ENCODE measurements at places on chromosomes 1 and 21.

DNA sequence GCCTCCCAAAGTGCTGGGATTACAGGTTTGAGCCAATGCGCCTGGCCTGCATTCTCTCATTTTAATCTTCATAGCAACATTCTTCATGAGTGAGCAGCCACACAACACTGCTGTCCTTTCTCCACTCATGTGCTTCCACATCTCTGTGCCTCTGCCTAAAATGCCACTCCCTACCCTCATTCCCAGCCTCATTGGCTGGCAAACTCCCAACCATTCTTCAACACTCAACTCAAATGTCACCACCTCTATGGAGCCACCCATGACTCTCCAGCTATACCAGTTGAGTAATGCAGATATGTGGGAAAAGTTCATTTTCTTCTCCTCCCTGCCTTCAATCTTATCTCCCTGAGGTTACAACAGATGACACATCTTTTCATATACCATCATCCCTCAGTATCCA lies 53.9 kb upstream of the ZC3H12A start:
- no peak for DNase-seq

- DNase-seq, result peak; percentile 88
Observed at GRCh38 chr1:203673550-203674411, 47.1 kb downstream of the ATP2B4 start.

DNA sequence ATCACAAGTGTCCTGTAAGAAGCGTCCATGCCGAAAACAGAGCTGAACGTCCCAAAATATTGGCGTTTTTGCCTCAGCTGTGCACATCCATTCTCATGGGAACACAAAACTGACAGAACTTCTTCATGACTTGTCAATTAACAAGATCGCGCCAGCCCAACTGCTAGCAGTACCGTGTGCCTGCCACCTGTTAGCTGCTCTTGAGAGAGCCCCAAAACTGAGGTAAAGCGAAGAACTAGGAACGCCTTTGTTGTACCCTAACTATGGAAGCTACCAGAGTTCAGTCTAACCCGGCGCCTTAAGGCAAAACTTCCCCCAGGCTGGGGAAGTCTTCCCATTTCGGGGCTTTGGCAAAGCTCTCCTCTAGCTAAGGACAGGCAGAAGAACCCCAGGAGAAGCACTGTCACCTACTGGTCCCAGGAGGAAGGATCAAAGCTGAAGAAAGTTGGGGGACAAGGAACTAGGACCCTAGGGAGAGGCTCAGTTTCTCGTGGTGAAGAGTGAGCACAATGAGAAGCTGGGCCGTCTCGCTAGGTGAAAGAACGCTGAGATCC lies 719 bp downstream of the EYA3 start:
- DNase-seq, result no peak

GRCh38 chr1:230280054-230280795 lies 145.9 kb downstream of the PGBD5 start:
- DNase-seq, result no peak

GRCh38 chr1:186519982-186520381 lies 59.1 kb upstream of the PDC start:
- no peak for DNase-seq

- no peak for DNase-seq
Observed at GRCh38 chr1:202691816-202692215, 18.4 kb downstream of the SYT2 start.

DNA sequence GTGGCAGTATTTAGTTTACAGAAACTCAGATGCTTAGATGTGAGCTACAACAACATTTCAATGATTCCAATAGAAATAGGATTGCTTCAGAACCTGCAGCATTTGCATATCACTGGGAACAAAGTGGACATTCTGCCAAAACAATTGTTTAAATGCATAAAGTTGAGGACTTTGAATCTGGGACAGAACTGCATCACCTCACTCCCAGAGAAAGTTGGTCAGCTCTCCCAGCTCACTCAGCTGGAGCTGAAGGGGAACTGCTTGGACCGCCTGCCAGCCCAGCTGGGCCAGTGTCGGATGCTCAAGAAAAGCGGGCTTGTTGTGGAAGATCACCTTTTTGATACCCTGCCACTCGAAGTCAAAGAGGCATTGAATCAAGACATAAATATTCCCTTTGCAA lies 59.7 kb upstream of the ZNF326 start:
- peak; percentile 32 for DNase-seq

- DNase-seq, result no peak
Observed at GRCh38 chr1:1198423-1199140, 7.8 kb downstream of the TNFRSF18 start.

DNA sequence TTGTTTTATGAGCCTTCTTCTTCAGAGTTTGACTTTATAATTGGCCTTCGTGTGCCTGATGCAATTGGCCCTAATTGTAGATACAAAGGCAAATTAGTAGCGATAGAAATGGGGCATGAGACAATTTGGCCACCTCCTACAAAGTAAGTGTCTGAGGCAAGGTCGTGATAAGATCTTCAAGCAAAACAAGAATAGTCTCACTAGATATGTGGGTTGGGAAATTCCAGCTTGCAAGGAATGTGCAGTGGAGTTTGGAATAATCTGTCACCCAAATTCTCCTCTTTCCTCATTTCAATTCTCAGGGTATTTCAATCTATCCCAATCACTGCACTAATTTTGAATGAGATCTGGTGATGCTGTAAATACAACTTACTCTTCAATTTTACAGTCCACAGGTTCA lies 11.4 kb upstream of the TSNAX start:
- no peak for DNase-seq

GRCh38 chr1:54794451-54795355 lies 6.4 kb downstream of the TTC22 start:
- DNase-seq, result no peak

- peak; percentile 21 for DNase-seq
Observed at GRCh38 chr1:215569986-215570824, 3.1 kb downstream of the KCTD3 start.

GRCh38 chr1:177162243-177162642 lies 2.3 kb downstream of the ASTN1 start:
- DNase-seq, result no peak

DNA sequence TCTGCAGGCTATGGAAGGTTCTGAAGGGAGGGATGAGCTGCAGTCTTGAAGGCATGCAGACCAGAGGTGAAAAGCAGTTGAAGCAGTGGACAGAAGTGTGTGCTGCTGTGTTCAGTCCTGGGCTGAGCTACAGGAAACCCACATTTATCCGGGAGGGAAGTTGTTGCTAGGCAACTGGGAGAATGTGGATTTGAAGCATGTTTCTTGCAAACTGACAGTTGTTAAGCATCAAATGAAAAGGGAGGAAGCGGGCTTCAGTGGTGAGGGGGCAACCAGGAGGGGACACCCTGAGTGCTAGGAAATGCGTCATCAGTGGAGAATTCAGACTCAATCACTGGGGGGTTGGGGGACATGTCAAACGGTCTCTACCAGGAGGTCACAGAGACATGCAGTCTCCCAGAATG lies 28.7 kb downstream of the ABCA4 start:
- DNase-seq, result peak; percentile 81

GRCh38 chr1:241286486-241286885 lies 70.5 kb downstream of the RGS7 start:
- no peak for DNase-seq

DNA sequence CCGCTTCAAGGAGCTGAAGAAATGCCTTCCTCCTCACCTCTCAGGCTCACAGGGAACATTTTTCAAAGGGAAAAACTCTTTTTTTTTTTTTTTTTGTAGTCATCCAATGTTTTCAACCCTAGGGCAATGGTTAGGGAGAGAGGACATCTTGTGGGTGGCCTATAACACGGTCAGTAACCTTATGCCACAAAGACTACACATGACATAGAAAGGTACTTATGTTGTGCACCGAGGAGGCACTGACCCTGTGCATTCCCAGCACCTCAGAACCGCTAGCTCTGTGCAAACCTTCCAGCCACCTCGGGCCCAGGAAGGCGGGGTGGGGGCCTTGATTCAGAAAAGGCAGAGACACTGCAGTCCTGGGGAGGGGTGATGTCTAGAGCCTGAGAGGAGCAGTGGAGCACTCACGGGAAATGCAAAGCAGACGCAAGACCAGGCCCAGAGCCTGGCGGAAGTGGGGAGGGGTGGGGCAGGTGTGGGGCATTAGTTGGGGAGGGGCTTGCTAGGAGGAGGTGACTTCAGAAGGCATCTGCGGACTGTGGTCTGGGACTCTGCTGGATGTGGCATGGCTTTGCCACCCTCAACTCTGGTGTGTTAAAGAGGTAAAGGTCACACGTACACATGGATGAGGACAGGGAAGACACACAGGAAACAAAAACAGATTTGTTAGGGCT lies 68.6 kb downstream of the MDM4 start:
- DNase-seq, result no peak

DNA sequence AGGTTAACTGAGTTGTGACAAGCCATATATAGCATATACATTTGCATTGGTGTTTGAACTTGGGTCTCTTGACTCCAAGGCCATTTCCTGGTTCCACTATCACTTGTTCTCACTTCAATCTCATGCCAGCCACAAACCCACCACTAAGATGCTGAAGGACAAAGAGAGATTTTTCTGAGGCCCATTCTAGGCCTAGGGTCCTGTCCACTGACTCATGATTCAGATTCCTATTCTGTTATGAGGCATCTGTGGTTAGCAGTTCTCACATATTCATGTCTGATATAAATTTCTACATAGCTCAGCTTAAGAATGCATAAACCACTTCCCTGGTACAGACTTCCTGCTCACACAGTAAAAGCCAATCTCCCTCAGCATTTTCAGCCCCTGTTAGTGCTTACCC lies 326.1 kb upstream of the BEND5 start:
- peak; percentile 91 for DNase-seq

GRCh38 chr21:43361127-43361492 lies 65.8 kb downstream of the SIK1 start:
- no peak for DNase-seq

GRCh38 chr1:46489638-46490405 lies at the start of gene DMBX1:
Gene DMBX1 (plus strand): TSS chr1:46489836. CDS start chr1:46507011, 17,175 bp downstream.
- peak; percentile 50 for DNase-seq

GRCh38 chr1:98045211-98045766 lies 124.5 kb upstream of the DPYD start:
- peak; percentile 81 for DNase-seq

- no peak for DNase-seq
Observed at GRCh38 chr1:57761628-57762027, 337.8 kb upstream of the DAB1 start.

DNA sequence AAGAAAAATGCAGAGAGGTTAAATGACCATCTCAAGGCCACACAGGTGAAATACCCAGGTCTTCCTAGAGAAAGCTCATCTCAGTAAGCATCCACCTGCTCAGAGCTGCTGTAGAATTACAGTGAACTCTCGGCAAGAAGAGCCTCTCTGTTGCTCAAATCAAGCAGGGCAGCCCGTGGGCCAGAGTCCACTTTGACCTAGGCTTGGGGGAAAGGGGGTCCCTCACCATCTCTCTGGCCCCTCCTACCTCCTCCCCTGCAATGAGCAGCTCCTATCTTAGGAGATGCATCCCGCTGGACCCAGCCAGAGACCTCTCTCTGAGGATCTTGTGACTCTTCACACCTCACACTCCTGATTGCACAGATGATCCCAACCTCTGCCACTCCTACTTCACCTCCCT lies 364.7 kb downstream of the PTPRU start:
- DNase-seq, result no peak

- peak; percentile 96 for DNase-seq
Observed at GRCh38 chr1:205313563-205314308, 7.8 kb downstream of the NUAK2 start.

DNA sequence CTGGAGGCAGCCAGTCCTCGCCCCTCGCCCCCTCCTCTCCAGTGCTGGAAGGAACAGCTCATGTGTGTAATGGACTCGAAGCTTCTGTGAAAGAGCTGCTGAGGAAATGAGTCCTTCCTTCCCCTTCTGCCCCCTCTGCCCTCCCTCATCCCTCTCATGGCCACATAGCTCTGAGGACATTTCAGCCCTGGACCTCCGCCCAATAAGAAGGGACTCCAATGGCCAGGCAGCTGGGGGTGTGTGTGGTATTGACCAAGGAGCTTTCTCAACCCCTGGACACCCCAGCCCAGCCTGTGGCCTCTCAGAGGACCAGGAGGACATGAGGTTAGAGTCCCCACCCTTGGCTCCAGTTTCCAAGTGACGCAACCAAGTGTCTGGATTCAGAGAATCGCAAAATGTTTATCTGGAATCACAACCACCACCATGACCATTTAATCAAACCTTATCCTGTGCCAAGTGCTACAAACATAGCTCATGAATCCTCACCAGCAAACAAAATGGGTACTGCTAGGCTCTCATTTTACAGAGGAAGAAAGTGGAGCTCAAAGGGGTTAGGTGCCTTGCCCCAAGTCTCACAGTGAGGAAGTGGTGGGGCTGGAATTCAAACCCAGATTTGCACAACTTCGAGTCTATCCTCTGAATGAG lies 47.8 kb upstream of the ECE1 start:
- no peak for DNase-seq

DNA sequence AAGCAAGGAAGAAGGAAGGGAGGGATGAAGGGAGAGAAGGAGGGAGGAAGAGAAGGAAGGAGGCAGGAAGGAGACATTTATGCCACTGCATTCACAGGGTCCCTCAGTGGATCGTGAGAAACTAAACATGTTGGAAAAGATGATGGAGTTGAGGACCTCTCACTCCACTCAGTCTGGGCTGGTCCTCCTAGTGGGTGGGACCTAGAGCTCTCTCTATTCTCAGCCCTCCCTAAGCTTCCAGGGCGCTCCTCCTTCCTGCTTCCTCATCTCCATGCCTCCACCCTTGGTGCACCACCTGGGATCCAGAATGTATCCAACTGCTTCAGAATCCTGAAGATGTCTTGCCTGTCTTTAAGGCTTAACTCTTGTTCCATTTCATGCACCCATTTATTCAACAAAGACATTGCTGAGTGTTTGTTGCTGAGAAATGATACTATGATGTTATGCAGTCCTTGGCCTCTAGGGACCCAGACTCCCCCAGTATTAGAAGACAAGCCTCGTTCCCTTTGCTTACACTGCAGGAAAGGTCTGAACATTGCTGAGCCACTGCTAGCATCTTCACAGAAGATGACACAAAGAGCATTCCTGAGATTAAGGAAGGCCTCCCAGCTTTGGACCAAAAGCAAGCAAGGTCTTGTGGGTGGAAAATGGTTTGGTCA lies 88.5 kb downstream of the BEND5 start:
- no peak for DNase-seq

DNA sequence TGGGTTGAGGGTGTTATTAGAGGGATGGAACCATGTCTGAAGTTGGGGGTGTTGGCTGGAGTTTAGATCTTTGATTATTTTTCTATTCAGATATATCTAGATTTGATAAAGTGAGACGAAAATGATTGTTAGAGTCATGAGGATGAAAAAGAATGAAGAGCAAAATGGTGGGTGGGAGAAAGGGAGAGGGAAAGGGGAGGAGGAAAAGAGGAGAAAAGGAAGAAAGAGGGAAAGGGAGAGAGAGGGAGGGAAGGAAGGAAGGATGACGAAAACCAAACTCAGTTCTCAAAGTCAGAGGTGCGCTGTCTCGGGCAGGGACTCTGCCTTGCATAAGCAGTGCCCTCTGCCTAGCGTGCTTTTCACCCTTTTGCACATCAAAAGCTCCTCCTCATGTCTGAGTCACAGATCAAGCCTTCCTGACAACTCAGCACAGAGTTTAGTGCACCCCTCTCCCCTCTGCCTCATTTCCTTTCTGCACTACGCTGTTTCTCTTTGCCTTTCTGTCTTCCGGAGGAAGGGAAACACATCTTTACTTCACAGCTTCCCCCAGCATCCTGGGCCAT lies 225.8 kb upstream of the PROX1 start:
- no peak for DNase-seq

All from astrocyte of the hippocampus (primary cell).